Thyroid gland (tissue), 4 donors: ENCODE measurements at places on chromosomes 7 and 10.

GRCh38 chr10:6333086-6333485 lies 130.4 kb downstream of the PFKFB3 start:
- DNase-seq, result no peak

DNA sequence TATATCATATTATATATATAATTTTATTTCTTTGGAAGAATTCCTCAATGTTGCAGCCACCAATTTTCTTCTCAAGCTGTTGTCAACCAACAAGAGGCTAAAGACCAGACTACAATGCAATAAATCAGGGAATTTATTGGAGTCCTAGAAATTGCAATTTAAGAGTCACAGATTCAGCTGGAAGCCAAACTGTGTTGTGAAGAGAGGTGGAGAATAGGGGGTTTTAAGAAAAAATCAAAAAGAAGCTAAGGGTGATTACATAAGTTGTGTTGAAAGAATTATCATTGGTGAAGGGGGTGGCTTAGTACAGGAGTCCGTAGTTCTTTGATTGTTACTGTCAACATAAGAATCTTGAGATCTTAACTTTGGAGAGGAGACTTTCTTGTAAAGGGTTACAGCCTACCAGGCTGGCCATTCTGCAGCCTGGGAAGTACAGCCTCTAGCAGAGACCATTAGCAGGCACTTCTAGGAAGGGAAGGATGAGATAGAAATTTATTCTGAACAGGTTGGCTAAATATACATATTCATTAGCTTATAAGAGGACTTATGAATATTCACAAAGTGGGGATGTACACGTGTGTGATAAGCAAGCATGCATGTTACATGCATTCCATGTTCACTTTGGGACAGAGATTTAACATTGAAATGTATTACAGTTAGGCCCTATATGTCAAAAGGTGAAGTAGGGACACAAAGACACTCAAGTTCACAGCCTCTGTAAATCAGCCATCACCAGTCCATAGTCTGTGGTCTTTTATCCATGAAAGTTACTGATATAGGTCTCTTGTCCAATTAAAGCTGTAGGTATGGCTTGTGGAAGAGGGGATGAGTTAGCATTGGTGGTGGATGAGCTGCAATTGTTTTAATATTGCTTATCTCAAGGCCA lies 8.3 kb upstream of the TMEM168 start:
- no peak for DNase-seq

GRCh38 chr7:96189129-96189820 lies 132.6 kb downstream of the SLC25A13 start:
- DNase-seq, result no peak

- no peak for DNase-seq
Observed at GRCh38 chr10:122780391-122780790, 65.3 kb downstream of the CUZD1 start.

GRCh38 chr10:45249978-45250693 lies 65.3 kb downstream of the OR13A1 start:
- no peak for DNase-seq

DNA sequence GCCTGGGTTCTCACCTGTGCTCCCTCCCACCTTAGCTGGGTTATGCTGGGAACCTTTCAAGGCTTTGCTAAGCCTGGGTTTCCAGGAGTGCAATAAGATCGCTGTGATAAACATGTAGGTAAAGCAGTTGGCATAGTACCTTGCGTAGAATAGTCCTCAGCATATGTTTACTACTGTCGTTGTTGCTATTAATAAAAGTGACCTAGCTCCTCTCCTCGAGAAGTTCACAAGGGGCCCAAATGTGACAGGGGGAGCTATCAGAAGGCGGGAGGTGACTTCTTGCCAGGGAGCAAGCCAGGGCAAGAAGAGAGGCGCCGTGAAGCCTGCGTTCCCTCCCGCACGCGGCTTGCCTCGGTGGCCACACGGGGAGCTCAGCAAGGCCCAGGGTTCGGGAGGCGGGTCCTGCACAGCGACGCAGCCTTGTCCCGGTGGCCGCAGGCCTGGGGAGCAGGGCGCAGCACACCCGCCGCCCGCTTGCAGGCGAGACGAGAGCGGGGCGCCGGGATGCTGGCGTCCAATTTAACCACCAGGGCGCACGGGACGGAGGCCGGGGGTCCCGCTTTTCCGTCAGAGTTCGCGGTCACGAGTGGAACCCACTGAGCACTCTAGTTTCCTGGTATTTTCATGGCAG lies 106.2 kb downstream of the SNX10 start:
- DNase-seq, result peak; percentile 23

GRCh38 chr10:109114579-109114978 lies 808.7 kb downstream of the XPNPEP1 start:
- DNase-seq, result no peak

GRCh38 chr7:37701769-37702168 lies 18.2 kb downstream of the GPR141 start:
- no peak for DNase-seq

DNA sequence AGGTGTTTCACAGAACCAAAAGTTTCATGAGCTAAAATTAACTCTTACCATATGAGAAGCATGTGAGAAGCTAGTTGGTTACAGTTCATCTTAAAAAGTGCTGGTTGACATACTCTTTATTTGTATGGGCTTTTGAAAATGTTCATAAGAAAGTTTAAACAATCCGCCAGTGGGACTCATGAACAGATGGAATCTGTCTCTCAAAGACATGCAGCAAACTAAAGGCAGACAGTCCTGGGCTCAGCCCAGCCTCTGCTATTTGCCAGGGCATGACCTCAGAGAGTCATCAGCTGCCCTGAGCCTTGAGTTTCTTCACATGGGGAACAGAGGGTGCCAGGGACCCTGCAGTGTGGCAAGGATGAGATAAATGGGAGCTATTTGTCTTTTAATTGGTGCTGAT lies 3.2 kb downstream of the PYROXD2 start:
- no peak for DNase-seq

- DNase-seq, result no peak
Observed at GRCh38 chr7:40493609-40494051, 358.8 kb downstream of the SUGCT start.

- no peak for DNase-seq
Observed at GRCh38 chr10:101358706-101359300, 4.8 kb downstream of the BTRC start.

DNA sequence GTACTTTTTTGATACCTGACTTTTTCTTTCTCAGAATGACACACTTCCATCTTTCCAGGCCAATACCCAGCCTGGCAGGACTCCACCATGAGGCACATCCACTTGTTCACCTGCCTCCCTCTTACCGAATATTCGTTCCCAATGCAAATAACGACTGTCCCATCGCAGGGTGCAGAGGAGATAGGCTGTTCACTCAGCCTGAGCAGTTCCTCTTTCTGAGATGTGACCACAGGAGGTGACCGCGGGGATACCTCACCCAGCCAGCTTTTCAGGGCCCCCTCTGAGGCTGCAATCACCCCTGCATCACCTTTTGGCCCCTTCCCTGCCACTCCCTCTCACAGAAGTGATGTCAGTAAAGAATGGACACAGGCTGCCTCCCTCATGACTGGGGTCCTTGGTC lies 28.3 kb downstream of the PTPRN2 start:
- DNase-seq, result no peak

GRCh38 chr7:10120936-10121335 lies 852.7 kb upstream of the PHF14 start:
- no peak for DNase-seq

GRCh38 chr10:125775491-125776106 lies at the start of gene MMP21:
TSS of gene MMP21 (minus strand) at chr10:125775821. CDS start at chr10:125775821, 0 bp downstream.
- no peak for DNase-seq

GRCh38 chr7:105875505-105875904 lies 894 bp downstream of the ATXN7L1 start:
- DNase-seq, result no peak

- DNase-seq, result no peak
Observed at GRCh38 chr7:108805808-108806397, 236.2 kb downstream of the DNAJB9 start.

DNA sequence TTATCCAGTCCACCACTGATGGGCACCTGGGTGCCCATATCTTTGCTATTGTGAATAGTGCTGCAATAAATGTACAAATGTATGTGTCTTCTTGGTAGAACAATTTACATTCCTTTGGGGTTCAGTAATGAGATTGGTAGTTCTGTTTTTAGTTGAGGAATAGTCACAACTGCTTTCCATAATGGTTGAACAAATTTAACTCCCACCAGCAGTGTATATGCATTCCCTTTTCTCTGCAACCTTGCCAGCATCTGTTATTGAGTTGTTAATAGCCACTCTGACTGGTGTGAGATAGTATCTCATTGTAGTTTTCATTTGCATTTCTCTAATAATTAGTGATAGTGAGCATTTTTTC lies 27.8 kb downstream of the COA1 start:
- no peak for DNase-seq

DNA sequence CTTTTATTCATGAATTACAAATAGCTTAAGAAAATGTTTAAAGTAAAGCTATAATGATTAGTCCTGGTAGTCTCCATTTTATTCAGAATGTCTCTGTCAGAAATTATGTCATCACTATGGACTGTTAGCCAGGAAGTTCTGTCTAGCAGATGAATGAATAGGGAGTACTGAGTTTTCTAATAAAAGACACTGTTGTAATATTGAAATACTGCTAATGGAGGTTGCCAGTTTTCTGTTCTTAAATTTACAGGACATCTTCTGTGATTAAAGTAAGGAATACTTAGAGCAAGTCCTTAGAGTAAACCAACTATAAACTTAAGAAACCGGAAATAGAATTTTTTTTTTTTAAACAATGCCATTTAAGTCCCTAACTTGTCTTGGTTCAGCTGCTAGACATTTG lies 309.8 kb downstream of the ADK start:
- no peak for DNase-seq

- no peak for DNase-seq
Observed at GRCh38 chr7:144050093-144050492, 1.3 kb downstream of the OR2A5 start.

GRCh38 chr7:71237945-71238344 lies 106.0 kb downstream of the GALNT17 start:
- DNase-seq, result peak; percentile 63

GRCh38 chr10:43906490-43906889 lies 257.8 kb upstream of the ZNF32 start:
- DNase-seq, result no peak

DNA sequence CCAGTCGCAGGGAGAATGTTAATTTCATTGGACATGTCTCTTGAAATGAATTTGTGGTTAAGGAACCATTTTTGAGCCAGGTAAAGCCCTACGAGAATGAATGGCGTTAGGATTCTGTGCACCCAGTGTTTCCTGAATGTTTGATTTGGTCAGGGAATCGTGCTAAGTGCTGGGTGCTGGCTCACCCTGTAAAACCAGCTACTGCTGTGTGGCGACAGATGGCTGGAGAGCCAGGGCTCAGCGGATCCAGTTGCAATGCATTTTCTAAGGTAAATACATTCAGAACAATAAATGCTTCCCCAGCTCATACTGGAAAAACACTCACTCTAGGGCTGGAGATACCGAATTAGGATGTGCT lies 355.5 kb downstream of the GLRX3 start:
- DNase-seq, result no peak

GRCh38 chr7:12032146-12032545 lies 178.9 kb upstream of the TMEM106B start:
- no peak for DNase-seq

DNA sequence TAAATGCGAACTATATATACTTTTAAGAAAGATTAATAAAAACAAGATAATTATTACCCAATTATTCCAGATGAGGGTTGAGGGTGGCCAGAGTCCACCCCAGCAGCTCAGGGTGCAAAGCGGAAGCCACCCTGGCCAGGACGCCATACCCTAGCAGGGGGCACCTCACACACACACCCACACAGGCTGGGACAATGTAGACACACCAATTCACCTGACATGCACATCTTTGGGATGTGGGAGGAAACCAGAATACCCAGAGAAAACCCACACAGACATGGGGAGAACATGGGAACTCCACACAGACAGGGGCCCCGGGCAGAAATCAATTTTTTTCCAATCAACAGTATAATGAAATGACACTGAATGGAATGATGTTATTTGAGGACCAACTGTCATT lies 86.0 kb downstream of the RTKN2 start:
- no peak for DNase-seq

DNA sequence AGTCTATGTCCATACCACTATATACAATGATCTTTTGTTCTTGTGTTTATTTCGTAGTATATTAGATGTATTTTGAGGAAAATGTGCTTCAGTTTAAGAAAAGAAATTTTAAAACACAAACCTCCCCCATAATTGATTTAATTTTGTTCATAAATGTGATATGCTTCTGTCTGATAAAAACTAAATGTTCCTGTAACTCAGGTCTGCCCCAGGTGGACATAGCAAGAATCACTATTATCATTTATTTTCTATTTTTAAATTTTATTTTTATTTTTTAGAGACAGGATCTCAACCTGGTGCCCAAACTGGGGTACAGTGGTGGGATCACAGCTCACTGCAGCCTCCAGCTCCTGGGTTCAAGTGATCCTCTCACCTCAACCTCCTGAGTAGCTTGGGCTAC lies 43.2 kb downstream of the BEND7 start:
- DNase-seq, result no peak

GRCh38 chr7:33888166-33888565 lies 17.2 kb upstream of the BMPER start:
- DNase-seq, result no peak

DNA sequence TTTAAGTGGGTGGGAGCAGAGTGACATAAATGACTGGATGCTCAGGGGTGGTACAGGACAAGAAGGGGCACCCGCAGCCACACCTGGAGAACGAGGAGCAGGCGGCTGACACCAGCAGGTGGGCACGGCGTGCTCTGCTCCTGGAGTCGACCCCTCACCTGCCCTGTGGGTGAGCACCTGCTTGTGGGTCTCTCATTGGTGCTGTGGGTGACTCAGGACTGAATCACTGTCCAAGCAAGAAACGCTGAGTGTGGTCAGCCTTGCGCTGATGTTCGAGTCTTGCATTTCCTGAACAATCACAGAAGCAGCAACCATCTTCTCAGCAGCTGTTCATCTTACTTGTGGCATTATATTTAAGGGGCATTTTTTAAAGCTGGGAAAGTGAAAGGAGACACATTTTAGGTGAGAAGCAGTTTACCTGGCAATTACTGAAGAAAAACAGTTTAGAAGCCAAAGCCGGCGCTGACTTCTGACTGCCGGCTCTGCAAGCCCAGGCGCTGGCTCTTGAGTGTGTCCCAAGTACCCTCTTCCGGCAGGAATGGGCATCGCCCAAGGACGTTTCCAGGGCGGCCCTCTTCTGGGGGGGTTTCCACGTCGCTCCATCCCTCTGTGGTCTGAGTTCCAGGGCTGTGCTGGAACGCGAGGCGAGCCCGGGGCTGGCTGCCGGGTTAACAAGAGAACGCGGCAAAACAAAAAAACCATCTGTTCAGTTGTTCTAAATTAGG lies 145.2 kb upstream of the PFKP start:
- peak; percentile 6 for DNase-seq
